ENCODE measurements at places on chromosomes 4 and X.

DNA sequence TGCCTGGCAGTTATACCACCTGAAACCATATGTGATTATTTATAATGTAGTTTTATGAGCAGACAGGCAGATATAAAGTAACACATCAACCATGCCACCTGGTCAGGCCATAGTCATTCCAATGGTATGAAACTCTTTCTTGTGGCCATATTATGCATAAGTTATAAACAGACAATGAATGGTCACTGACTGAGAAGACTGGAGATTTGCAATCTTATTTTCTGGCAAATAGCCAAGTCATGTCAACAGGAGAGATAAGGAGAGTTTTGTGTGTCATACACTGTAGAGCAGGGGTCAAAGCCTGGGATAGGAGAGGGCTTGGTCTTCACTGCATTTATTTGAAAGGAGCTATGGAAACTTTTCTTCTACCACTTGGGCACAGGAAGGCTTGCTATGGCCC lies 29.5 kb downstream of the SORBS2 start:
- DNase-seq: no peak

- DNase-seq: no peak
These were observed 21.2 kb downstream of the TRIML1 start for GRCh38 chr4:188160406-188160805.

DNA sequence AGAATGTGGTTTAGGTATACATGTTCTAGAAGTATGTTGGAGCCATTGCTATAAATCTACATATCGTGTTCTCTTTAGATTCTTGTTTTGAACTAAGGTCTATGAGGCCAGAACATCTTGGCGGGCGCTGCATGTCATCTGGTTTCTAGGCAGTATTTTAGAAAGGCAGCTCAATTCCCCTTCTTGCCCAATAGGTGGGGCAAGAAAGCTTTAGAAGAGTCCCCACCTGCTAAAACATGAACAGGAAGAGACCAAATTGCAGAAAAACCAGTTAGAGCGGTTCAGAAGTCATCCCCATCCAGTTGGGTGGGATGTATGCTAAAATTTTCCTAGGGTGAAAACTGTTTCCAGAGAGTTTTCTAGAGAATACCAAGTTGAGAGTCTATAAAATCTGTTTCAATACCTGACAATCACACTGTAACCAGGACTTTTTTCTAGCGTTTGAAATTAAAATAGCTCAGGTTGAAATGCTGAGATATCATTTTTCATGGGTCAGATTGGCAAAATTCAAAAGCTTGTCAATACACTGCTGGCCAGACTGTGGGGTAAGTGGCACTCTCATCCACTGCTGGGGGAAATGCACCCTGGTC lies 17.5 kb upstream of the SH3KBP1 start:
- no peak for DNase-seq

DNA sequence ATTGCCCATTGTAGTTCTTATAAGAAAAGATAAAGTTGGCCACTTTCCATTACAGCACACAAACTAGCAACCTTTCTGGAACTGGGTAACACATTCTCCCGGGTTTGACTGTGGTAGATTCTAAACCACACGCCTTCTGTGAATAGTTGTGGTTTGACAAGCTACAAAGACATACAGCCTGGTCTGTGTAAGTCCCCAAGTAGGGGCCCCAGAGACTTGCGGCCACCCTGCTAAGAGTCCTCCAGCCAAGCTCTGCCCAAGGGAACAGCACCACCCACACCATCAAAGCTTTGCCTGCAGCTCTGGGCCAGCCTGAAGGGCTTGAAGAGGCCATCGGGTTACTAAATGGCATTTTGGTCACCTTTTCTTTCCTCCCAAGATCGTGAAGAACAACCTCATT lies 203.4 kb downstream of the MAML3 start:
- DNase-seq: no peak

DNA sequence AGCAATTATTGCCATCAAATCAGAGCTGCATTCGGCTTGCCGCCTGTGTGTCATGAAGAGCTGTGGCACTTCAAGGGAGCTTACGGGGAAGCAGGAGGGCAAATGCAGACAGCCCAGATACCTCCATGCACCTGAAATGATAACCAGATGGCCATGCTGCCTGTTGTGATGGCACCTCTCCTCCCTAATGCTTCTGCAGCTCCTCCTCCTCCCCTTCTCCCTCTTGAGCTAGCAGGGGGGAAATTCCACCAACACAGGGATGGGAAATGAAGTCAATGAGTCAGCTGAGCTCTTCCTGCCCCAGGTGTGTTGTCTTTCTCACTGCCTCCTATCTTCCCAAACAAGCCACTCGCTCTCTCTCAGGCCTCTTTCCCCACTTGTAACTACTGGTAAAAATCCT lies 565.0 kb downstream of the BCOR start:
- no peak for DNase-seq

- DNase-seq: no peak
These were observed 71.8 kb upstream of the GPR34 start for GRCh38 chrX:41616935-41617334.

GRCh38 chr4:34943741-34944386 lies 1300.5 kb downstream of the ARAP2 start:
- DNase-seq: no peak

DNA sequence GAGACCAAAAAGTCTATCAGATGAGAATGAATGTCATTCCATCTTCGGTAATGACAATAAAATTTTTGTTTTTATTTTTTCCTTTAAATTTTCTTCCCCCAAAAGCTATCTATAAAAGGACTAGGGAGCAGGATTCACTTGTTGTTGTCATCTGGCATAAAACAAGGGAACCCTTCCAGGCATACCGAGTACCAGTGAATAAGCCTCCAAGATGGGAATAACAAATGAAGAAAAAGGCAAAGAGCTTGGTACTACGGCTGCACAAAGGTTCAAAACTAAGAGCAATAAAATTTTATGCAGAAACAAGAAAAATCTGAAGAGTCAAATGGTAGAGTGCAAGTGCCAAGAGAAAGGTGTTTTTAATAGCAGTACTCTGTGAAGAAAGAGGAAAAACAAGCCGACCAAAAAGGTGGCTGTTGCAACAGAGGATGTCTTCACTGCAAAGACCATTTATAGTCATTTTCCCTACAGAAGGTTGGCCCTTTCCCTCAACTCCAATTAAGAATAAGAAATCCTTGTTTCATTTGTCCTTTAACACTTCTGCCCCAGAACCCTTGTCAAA lies 25.8 kb downstream of the PPP3CA start:
- no peak for DNase-seq

DNA sequence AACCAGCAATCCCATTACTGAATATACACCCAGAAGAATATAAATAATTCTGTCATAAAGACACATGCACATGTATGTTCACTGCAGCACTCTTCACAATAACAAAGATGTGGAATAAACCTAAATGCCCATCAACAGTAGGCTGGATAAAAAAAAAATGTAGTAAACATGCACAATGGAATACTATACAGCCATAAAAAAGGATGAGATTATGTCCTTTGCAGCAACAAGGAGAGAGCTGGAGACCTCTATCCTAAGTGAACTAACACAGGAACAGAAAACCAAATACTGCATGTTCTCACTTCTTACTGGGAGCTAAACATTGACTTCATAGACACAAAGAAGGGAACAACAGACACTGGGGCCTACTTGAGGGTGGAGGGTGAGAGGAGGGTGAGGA lies 2067.7 kb downstream of the ARAP2 start:
- DNase-seq: no peak

- DNase-seq: no peak
These were observed 260.0 kb downstream of the ASMT start for GRCh38 chrX:1874899-1875298.

DNA sequence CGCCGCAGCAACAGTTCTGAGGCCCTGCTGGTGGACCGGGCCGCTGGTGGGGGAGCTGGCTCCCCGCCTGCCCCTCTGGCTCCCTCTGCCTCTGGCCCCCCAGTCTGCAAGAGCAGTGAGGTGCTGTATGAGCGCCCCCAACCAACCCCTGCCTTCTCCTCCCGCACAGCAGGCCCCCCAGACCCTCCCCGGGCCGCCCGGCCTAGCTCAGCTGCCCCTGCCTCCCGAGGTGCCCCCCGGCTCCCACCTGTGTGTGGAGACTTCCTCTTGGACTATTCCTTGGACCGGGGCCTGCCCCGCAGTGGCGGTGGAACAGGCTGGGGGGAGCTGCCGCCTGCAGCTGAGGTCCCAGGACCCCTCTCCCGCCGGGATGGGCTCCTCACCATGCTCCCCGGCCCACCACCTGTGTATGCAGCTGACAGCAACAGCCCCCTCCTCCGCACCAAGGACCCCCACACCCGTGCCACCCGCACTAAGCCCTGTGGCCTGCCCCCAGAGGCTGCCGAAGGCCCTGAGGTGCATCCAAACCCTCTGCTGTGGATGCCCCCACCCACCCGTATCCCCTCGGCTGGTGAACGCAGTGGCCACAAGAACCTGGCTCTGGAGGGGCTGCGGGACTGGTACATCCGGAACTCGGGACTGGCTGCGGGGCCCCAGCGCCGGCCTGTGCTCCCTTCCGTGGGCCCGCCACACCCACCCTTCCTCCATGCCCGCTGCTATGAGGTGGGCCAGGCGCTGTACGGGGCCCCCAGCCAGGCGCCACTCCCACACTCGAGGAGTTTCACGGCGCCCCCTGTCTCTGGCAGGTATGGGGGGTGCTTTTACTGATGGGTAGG lies 6.3 kb downstream of the PRAF2 start:
- no peak for DNase-seq

GRCh38 chrX:148956352-148956751 lies 455.9 kb downstream of the AFF2 start:
- no peak for DNase-seq

GRCh38 chr4:185359767-185360446 lies 35.8 kb downstream of the LRP2BP start:
- DNase-seq: no peak
